GM12878 (cell line): ENCODE measurements at places on chromosomes 6 and 20. TPM values are rescaled to one million over a fixed set of nuclear protein-coding genes. Genes with fewer than 3 reads are reported as not detected.

DNA sequence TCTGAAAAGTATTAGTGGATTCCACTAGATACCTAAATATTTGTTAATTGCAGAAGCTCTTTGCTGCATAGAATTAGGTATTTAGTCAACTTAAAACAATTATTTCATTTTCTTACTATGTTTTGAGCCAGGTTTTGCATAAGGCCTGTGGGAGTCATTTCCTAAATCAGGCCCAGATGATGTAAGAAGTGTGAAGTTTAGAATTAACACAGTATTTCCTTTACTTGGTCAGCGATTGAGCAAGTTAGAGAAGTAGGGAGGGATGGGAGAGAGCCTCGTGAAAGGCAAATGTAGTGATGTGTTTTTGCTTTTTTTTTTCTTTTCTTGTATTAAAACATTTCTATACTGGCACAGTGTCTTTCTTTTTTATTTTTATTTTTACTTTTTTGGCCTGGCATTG is 711.1 kb downstream of the HDGFL1 start:
- DNase-seq, result no peak

GRCh38 chr6:163263998-163264661 is 150.4 kb upstream of the QKI start:
- no peak for DNase-seq

- no peak for DNase-seq
These were observed 5.3 kb downstream of the HDDC2 start for GRCh38 chr6:125296471-125296870.

The SLC17A2 gene
- polyA plus RNA-seq, result not detected in 2 replicates

The PIM1 gene
- polyA plus RNA-seq, result 7.0 and 7.1 TPM in 2 replicates

The B3GAT2 gene
- 0.54 and 0.73 TPM in 2 replicates for polyA plus RNA-seq

The MDN1 gene
- 12.6 and 14.3 TPM in 2 replicates for polyA plus RNA-seq

DNA sequence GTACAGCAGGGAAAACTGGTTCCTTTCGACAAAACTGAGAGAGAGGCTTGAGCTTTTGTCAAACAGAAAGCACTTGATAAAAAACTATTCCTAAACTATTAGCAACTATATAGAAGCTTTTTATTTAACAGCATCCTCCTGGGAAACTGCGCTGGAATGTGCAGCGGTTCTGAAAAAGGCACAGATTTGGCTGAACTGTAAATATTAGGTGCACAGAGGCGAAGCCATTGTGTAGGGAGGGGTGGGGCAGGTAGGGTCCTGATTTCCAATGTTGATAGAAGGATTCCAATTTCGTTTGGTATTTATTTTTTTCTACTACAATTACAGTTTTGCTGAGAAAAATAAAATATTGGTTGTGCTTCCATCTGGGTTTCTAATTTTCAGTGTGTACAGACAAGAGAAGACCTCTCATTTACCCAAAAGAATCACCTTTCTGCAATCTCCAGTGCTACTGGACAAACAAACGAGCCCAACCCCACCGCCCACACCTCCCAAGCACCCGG is 698 bp upstream of the SH3BGRL2 start:
- no peak for DNase-seq

GRCh38 chr6:99309557-99309956 is 39.9 kb downstream of the FAXC start:
- no peak for DNase-seq

DNA sequence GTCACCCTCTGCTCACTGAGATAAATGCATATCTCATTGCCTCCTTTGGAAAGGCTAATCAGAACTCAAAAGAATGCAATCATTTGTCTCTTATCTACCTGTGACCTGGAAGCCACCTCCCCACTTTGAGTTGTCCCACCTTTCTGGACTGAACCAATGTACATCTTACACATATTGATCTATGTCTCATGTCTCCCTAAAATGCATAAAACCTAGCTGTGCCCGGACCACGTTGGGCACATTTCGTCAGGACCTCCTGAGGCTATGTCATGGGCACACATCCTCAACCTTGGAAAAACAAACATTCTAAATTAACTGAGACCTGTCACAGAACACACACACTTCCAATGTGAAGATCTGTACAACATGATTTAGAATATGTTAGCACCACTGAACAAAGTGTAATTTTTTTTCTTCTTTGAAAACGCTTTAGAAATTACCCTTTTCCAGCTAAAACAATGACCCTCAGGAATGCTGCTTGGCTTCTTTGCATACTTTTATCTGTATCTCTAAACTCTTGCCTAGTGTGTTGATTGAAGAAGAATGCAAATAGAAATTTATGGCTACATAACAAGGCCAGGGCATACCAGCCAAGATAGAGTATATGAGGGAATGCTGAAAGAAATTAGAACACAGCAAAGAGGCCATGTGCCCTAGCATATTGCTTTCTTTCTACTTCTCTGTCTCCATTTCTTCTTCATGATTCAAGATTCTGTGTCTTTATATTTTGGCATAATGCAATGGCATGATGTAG is 84.6 kb upstream of the DST start:
- DNase-seq, result no peak

GRCh38 chr6:170007468-170008293 is 256.3 kb downstream of the ERMARD start:
- no peak for DNase-seq

The RAET1L gene
- polyA plus RNA-seq, result not detected in 2 replicates

- DNase-seq, result no peak
These were observed 60.9 kb downstream of the COL9A1 start for GRCh38 chr6:70241991-70242420.

The METTL24 gene
- polyA plus RNA-seq, result not detected in 2 replicates

DNA sequence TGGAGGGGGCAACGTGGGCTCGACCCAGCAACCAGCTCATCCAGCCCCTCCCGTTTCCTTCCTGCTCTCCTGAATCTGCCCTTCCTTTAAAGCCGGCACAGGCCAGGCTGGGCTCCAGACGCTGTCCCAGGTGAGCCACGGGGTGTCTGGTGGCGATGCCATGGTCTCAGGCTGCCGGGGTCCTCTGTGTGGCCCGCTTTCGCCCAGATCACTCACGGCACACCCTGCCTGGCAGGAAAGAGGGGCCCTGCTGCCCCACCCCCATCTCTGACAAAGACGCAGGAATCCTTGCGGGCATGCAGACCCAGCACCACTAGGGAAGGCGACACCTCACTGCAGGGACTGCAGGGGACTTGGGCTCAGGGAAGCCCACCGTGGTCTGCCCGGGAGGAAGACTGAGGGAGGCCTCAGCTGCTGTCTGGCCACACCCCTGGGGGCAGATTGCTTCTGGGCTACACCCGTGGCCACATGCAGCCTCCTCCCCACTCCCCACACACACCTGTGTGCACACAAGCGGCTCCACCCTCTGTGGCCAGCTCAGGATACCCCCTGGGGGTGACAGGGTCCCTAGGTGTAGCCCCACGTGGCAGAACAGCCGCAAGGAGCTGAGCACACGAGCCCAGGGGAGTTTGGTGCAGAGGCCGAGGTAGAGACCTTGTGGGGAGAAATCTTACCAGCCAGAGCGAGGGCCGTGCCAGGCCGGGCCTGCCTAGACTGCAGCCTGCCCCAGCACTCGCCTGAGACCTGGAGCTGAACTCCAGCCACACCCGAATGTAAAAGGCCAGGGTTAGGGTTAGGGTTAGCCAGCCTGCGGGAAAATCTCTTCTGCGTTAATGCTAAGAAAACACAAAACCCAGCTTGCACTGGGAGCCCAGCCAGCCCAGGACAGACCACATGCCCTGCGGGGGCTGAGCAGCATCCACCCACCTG is 104.6 kb downstream of the DLL1 start:
- DNase-seq, result no peak

The PI16 gene
- polyA plus RNA-seq, result 0.07 TPM in 1 of 2 replicates, not detected in the other

- DNase-seq, result no peak
These were observed 179.9 kb downstream of the ZDHHC14 start for GRCh38 chr6:157560691-157561413.

DNA sequence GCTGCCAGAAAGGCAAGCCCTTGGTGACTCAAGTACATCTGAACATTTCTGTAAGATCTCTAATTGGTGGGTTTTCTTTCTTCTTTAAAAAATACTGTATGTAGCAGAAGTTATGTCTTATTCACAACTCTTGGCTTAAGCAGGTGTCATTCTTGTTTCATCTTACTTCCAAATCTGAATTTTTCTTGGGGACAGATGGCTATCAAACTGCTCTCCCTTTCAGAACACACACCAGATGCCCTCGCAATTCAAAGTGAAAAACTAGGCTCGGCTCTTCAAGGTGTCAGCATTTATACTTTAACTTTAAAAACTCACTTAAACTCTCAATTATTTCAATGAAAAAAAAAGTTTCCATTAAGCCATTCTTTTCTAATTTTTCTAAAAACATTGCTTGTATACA is 49.7 kb downstream of the PAK5 start:
- DNase-seq, result no peak

GRCh38 chr6:105678516-105678915 is 275.6 kb upstream of the PREP start:
- no peak for DNase-seq

The PKIB gene
- 0.82 and 0.97 TPM in 2 replicates for polyA plus RNA-seq

DNA sequence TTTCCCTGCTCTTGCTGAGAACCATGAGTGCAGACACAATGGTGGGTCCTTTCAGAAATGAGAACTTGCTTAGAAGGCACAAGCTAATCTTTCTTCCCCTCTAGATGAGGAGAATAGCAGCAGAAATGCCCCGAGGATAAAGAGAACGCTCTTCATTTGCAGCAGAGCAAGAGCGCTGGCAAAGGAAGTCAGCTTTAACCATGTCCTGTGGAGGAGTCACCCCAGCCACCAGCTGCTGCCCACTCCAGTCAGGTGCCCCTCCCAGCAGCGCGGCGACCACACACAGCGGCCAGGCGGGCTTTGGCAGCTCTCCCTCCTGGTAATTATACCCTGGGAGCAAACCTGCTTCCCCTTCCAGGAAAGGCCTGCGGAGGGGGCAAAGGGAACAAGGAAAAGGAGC is 42.4 kb upstream of the EMILIN3 start:
- DNase-seq, result no peak

- DNase-seq, result no peak
These were observed 296.7 kb downstream of the SAMD5 start for GRCh38 chr6:147805155-147805554.

The LY6G6F gene
- polyA plus RNA-seq, result not detected in 2 replicates

- no peak for DNase-seq
These were observed 81.9 kb downstream of the TFAP2C start for GRCh38 chr20:56711018-56711417.

The DEF6 gene
- 55.0 and 59.9 TPM in 2 replicates for polyA plus RNA-seq

The BPIFB6 gene
- polyA plus RNA-seq, result not detected in 2 replicates

GRCh38 chr6:16398587-16398986 is 160.2 kb downstream of the GMPR start:
- DNase-seq, result no peak

The ARMC12 gene
- 0.10 and 0.31 TPM in 2 replicates for polyA plus RNA-seq

DNA sequence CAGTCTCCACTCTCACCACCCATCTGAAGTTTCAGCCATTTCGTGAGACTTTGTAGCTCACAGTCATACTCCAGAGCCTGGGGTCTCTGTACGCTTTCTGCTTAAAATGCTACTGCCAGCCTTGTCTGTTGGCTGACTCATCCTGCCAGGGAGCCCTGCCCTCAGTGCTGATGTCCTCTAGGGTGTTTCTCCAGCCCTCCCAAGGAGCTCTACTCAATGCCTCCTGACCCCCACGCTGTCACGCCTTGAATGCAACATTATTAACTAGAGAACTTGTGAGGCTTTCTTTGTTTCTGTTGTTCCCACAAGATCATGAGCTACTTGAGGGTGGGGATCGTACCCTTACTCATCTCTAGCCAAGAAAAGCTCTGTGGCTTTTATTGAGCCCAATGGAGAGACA is 20.1 kb downstream of the KIF16B start:
- no peak for DNase-seq
